ENCODE measurements at places on chromosomes 11 and 22. TPM values are rescaled to one million over a fixed set of nuclear protein-coding genes. Genes with fewer than 3 reads are reported as not detected.

The MUC5AC gene
- not detected for total RNA-seq

The VSIG10L2 gene
- total RNA-seq = 0.39 TPM

The OR52E8 gene
- total RNA-seq = not detected

The WT1 gene
- total RNA-seq = not detected

The VPREB3 gene
- not detected for total RNA-seq

The PLAAT3 gene
- 14.9 TPM for total RNA-seq

The OR4A47 gene
- total RNA-seq = not detected

The MS4A2 gene
- total RNA-seq = not detected

The FOLR1 gene
- not detected for total RNA-seq

The GRIK4 gene
- 0.13 TPM for total RNA-seq

The OR56A1 gene
- not detected for total RNA-seq

The ARHGAP20 gene
- total RNA-seq = 10.3 TPM

The XRCC6 gene
- total RNA-seq = 280 TPM

The TCN1 gene
- not detected for total RNA-seq

The LRRC56 gene
- total RNA-seq = 0.54 TPM

The SIAE gene
- total RNA-seq = 13.1 TPM

The OR52A1 gene
- not detected for total RNA-seq

The PNPLA5 gene
- 0.13 TPM for total RNA-seq

Measured in articular chondrocyte of knee joint (primary cell).